ENCODE measurements at places on chromosomes 12 and 14.

DNA sequence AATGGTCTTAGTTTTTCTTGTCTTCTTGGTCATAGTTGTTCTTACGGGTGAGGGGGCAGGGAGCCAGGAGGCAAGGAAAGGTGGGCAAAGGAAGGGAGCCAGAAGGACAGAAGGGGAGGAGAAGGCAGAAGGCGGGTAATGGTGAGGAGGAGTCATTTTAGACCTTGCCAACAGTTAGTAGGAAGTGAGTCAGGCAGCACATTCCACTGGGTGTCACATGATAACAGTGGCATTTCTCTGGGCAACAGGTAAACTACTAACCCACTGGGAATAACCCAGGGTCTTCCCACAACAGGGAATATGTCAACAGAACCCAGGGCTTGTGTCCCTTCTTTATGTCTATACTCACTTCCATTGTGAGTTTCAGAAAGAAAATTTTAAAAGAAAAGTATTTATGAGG, 127.6 kb downstream of the SLC8A3 start:
- DNase-seq = no peak

- DNase-seq = no peak
Observed at GRCh38 chr14:68886109-68886434, 93.0 kb downstream of the ACTN1 start.

DNA sequence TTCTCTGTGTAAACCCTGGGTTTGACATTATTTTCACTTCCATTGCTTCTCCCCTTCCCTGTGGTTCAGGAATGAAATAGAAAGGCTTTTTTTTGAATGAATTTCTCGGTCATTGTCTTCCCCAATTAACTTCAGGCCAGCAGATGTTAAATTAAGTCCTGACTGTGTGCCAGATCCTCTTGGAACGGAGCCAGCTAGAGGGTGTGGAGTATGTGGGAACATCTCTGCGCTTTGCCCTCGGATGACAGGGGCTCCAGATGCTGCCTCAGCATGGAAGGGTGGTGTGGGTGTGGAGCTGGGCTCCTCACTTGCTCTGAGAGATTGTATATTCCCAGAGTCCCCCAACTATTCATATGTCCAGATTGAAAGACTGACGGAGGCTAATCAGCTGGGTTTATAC, 13.1 kb downstream of the KRT85 start:
- no peak for DNase-seq

- DNase-seq = no peak
Observed at GRCh38 chr14:29721586-29721985, 206.1 kb downstream of the PRKD1 start.

DNA sequence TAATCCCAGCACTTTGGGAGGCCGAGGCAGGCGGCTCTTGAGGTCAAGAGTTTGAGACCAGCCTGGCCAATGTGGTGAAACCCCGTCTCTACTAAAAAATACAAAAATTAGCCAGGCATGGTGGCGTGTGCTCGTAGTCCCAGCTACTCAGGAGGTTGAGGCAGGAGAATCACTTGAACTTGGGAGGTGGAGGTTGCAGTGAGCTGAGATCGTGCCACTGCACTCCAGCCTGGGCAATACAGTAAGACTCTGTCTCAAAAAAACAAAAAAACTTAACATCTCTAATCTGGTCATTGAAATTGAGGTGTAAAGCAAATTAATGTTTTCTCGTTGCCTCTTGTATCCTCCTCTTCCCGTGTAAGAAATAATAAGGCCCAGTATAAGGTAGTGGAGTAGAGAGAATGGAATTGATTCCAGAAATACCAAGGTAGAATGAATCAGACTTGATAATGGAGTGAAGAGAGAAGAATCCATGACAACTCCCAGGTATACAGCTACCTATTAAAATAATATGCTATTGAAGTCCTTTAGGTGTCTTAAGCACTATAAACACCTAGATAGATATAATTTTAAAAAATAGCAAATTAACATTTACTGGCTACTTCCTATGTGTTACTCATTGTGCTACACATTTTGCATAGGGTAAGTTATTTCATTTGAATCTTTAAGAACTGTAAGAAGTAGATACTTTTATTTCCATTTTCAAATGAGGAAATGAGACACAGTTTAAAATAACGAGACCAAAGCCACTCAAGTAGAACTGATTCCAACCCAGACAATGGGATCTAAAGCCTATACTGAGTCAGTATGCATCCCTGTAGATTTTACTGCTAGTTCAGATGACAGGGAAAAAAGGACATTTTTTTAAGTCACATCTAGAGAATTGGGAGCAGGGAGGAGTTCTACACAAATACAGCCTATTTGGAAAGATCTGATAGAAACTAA, 23.2 kb downstream of the RAP1B start:
- DNase-seq = no peak

GRCh38 chr12:47139000-47139681, 59.4 kb upstream of the AMIGO2 start:
- no peak for DNase-seq

- peak; percentile 21 for DNase-seq
Observed at GRCh38 chr12:67649570-67650387, 1.2 kb downstream of the DYRK2 start.

All from activated CD8-positive, alpha-beta memory T cell treated with anti-CD3 and anti-CD28 coated beads for 1 hour (primary cell).